ENCODE measurements at places on chromosomes 16 and 17. TPM values are rescaled to one million over a fixed set of nuclear protein-coding genes. Genes with fewer than 3 reads are reported as not detected.

MGRN1 gene
- 35.6 TPM for total RNA-seq

RPL38 gene
- 310 TPM for total RNA-seq

TCF25 gene
- 91.8 TPM for total RNA-seq

MYL11 gene
- not detected for total RNA-seq

CTRB1 gene
- not detected for total RNA-seq

WIPI1 gene
- total RNA-seq: 76.2 TPM

CD79B gene
- total RNA-seq: 7.3 TPM

DNA sequence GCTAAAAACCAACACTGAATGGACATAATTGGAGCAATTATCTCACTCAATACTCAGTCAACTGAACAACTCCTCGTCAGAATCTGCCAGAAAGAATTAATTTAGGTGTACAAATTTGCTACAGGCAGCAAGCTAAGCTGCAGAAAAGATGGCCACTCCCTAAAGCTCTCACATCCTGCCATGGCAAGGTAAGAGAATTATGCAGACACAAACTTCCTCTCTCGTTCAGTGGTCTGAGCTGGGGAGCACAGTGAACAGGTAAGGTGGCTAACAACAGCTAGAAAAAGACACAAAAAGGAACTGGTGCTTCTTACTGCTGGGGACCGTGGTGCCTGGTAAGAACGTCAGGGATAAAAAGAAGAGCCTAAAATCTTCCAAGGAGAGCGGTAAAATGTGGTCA, 74.9 kb upstream of the BCAR1 start:
- H3K4me3 ChIP-seq: no peak overlapping the region
- no peaks in the 10 kb centered on the region for H3K4me1 ChIP-seq
- no peaks in the 10 kb centered on the region for H3K36me3 ChIP-seq
- H3K27me3 ChIP-seq: no peaks in the 10 kb centered on the region
- no peak overlapping the region for H3K27ac ChIP-seq

DNA sequence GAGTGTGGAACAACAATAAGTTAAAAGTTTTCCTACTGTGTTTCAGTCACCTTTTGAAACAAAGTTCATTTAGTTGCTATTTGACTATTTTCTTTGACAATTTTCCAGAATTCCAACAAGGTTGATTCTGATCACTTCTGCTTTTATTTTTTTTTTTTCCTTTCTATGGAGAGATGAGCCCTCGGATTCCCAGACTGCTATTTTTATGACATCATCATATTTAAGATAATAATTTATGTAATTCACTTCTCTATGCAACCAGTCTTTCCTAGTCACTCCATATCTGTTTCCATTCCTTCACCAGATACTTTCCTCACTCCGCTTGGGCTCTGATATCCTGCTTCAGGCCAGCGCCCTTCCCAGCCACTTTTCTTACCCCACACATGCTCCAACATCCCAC, 8.1 kb downstream of the OR4D2 start:
- no peaks in the 10 kb centered on the region for H3K4me1 ChIP-seq
- no peak for DNase-seq
- no peak overlapping the region for H3K27ac ChIP-seq
- no peak overlapping the region for H3K4me3 ChIP-seq

- H3K27ac ChIP-seq: no peak overlapping the region
- no peak for DNase-seq
- H3K27me3 ChIP-seq: no peaks in the 10 kb centered on the region
- H3K36me3 ChIP-seq: peaks cover 26% of the 10 kb centered on the region
Measured at GRCh38 chr17:42660692-42661345, 1.7 kb downstream of the TUBG2 start.

GRCh38 chr16:85114909-85115567, 2.8 kb upstream of the CIBAR2 start:
- H3K4me3 ChIP-seq: no peak overlapping the region
- H3K27ac ChIP-seq: peak overlapping the region; percentile 37
- no peaks in the 10 kb centered on the region for H3K27me3 ChIP-seq
- no peaks in the 10 kb centered on the region for H3K4me1 ChIP-seq

GRCh38 chr16:72811188-72811720, 236.7 kb downstream of the ZFHX3 start:
- no peak overlapping the region for H3K27ac ChIP-seq
- H3K36me3 ChIP-seq: peaks cover 20% of the 10 kb centered on the region
- H3K4me1 ChIP-seq: peaks cover 21% of the 10 kb centered on the region
- no peaks in the 10 kb centered on the region for H3K27me3 ChIP-seq

DNA sequence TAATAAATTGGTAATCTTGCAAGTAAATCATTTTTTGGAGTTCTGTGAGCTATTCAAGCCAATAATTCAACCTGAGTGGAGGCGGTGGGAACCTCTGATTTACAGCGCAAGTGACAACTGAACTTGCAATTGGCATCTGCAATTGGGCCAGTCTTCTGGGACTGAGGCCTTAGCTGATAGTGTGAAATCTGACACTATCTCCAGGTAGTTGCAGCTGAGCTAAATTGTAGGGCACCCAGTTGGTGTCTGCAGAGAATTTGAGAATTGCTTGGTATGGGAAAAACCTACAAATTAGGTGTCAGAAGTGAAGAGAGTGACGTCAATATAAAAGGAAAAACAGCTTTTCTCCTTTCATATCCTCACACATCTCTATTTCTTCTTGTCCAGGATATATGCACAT, 1633.6 kb upstream of the GOT2 start:
- no peak overlapping the region for H3K4me3 ChIP-seq
- no peaks in the 10 kb centered on the region for H3K27me3 ChIP-seq
- no peaks in the 10 kb centered on the region for H3K4me1 ChIP-seq
- no peak overlapping the region for H3K27ac ChIP-seq
- no peak for DNase-seq
- no peaks in the 10 kb centered on the region for H3K36me3 ChIP-seq

DNA sequence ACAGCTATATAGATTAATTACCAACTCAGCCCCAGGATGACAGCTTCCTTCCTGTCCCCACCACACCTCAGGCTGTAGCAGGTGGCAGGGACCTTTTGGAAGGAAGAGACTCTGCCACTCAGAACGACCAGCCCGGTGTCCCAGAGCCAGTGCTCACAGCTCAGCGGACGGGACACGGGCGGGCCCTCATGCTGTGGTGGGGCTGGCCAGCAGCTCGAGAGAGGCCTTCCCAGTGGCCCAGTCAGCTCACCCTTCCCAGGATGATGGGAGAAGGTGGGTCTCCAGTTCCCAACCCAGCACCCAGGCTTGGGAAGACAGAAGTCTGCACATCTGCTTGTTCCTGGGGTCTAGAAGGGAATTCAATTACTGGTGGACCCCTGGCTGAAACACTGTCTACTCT, 10.5 kb downstream of the NUDT16L1 start:
- H3K36me3 ChIP-seq: peaks cover 70% of the 10 kb centered on the region
- H3K4me1 ChIP-seq: no peaks in the 10 kb centered on the region
- H3K27me3 ChIP-seq: no peaks in the 10 kb centered on the region

DNA sequence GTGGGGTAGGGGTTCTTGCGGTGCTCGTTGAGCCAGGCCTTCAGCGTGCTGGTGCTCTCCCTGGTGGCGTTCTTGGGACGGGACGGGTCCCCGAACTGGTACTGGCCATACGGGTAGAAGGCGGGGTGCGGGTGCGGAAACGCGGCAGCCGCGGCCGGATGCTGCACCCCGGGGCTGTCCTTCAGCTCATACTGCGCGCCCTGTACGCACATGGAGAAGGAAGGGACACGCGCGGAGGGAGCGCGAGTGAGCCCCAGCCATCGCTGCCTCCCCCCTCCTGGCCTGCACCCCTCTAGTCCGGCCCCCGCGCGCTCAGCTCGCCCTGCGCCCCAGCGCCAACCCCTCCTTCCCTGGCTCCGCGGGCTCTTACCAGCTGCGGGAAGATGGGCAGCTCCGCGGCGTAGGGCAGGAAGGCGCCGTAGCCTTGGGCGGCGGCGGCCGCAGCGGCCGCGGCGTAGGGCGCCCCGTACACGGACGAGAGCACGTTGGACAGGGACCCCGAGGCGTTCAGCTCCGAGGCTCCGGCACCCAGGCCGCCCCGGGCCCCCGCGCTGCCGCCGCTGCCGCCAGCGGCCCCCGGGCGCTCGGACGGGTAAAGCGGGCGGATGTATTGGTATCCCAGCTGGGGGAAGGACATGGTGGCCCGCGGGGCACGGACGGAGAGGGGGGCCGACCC, 1.0 kb downstream of the IRX3 start:
- H3K27ac ChIP-seq: peak overlapping the region; percentile 82
- no peak for DNase-seq
- H3K4me1 ChIP-seq: peaks cover 58% of the 10 kb centered on the region
- peaks cover 47% of the 10 kb centered on the region for H3K27me3 ChIP-seq
- H3K36me3 ChIP-seq: no peaks in the 10 kb centered on the region

GRCh38 chr16:55466209-55466608, 12.8 kb upstream of the MMP2 start:
- H3K27me3 ChIP-seq: no peaks in the 10 kb centered on the region
- H3K4me1 ChIP-seq: peaks cover 9% of the 10 kb centered on the region
- H3K36me3 ChIP-seq: no peaks in the 10 kb centered on the region
- H3K4me3 ChIP-seq: no peak overlapping the region
- H3K27ac ChIP-seq: no peak overlapping the region

DNA sequence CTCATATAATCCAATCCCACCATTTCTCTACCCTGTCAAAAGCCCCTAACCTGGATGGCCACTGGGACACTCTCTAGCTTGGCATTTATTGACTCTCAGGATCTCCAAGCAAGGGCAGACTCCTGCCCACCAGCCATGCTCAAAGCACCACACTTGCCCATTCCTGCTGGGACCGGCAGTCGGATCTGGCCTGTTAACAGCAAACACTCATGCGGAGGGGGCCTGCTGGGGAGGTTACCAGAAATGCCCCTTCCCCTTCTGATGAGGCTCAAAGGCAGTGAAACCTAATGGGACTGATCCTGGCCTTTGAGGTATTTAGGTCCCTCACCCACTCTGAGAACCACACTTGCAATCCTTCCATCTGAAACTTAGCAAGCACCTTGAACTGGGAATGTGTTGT, 6.5 kb upstream of the CCL1 start:
- H3K4me3 ChIP-seq: no peak overlapping the region
- DNase-seq: no peak
- no peaks in the 10 kb centered on the region for H3K27me3 ChIP-seq
- no peaks in the 10 kb centered on the region for H3K4me1 ChIP-seq

DNA sequence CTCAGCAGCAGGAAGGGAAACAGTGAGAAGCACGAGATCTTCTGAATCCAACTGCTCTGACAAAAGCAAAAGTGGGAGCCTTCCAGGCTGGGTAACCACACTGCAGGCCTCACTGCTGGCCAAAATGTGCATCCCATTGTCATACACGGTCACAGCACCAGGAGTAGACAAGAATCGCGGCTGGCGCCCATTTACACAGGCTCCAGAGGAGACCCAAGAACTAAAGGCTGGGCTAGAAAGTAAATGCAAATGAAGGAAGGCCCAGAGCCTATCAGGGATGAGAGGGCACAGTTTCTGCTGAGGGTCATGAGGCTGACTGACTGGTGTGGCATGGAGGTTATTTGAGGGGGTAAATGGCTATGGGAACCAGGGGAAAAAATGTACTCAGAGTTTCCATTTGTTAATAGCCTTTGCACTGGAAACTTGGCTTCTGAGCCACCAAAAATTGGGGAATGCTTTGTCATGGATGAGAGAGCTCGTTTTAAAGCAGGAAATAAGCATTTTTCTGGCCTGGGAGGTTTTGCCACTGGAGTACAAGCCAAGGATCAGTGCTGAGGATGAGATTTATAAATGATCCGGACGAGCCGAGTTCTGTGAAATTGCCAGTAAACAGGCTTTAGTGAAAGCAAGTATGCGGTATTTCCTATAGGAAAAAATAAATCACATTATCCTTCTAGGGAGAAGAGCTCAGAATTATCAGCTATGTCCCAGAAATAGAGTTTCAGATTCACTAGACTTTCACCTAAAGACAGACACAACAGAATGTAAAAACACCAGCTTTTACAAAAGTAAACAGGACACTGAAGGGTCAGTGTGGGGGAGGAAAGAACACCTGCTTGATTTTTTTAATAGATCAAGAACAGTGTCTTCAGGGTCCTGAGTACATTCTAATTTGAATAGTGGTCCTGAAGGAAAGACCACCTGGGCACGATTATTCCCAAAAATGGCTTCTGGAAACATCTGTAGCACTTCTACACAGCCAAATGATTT, 66.9 kb upstream of the GSG1L start:
- H3K27me3 ChIP-seq: no peaks in the 10 kb centered on the region
- no peak for DNase-seq
- no peaks in the 10 kb centered on the region for H3K4me1 ChIP-seq
- no peak overlapping the region for H3K4me3 ChIP-seq
- H3K27ac ChIP-seq: peak overlapping the region; percentile 40
- H3K36me3 ChIP-seq: peaks cover 67% of the 10 kb centered on the region

GRCh38 chr17:5780476-5780875, 196.2 kb upstream of the NLRP1 start:
- H3K36me3 ChIP-seq: no peaks in the 10 kb centered on the region
- no peak overlapping the region for H3K27ac ChIP-seq
- DNase-seq: no peak
- no peaks in the 10 kb centered on the region for H3K4me1 ChIP-seq
- H3K4me3 ChIP-seq: no peak overlapping the region
- no peaks in the 10 kb centered on the region for H3K27me3 ChIP-seq

DNA sequence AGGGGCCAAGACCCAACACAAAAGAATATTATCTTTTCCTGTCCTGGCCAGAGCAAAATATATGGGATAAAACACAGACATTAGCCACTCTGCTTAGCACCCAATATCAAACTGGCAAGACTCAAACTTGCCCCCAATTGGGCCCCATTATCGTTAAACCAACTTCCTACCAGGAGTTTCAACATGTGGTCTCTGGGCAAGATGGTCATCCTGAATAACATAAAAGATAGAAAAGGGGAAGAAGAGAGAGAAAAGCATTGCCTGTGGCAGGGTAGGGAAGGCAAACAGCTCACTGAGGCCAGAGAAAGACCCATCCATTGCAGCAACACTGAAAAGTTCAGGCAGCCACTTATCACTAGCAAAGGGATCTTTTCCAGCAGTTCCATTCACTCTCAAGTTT, 502.1 kb downstream of the KIF2B start:
- H3K4me3 ChIP-seq: no peak overlapping the region
- H3K27ac ChIP-seq: no peak overlapping the region
- H3K4me1 ChIP-seq: no peaks in the 10 kb centered on the region
- no peaks in the 10 kb centered on the region for H3K36me3 ChIP-seq
- DNase-seq: no peak
- no peaks in the 10 kb centered on the region for H3K27me3 ChIP-seq

GRCh38 chr17:67385122-67385988, 8.3 kb downstream of the PITPNC1 start:
- H3K4me3 ChIP-seq: no peak overlapping the region
- peaks cover 12% of the 10 kb centered on the region for H3K4me1 ChIP-seq
- no peaks in the 10 kb centered on the region for H3K36me3 ChIP-seq
- DNase-seq: no peak
- no peaks in the 10 kb centered on the region for H3K27me3 ChIP-seq
- H3K27ac ChIP-seq: peak overlapping the region; percentile 38

DNA sequence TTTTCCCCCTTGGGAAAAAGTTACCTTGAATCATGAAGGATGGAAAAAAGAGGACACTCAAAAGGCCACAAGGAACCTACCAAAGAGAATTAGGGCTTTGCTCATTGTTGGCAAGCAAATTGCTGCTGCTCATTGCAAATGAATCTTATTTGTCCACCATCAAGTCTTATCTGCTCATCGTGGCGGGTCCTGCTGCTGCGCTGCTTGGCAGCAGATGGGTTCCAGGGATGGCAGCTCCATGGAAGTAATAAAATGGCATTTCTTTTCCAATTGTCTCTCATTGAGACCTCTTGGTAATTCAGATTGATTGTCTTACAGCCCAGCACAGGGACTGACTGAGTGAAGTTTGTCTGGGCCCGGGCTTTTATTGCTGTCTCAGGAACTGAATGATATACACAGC, 118.7 kb downstream of the MRM1 start:
- no peaks in the 10 kb centered on the region for H3K36me3 ChIP-seq
- H3K27ac ChIP-seq: no peak overlapping the region
- DNase-seq: no peak
- peaks cover 14% of the 10 kb centered on the region for H3K4me1 ChIP-seq
- no peaks in the 10 kb centered on the region for H3K27me3 ChIP-seq
- H3K4me3 ChIP-seq: no peak overlapping the region
